Smooth muscle cell of the coronary artery (primary cell): ENCODE measurements at places on chromosomes 6 and 20. TPM values are rescaled to one million over a fixed set of nuclear protein-coding genes. Genes with fewer than 3 reads are reported as not detected.

The OR2J3 gene
- not detected in 2 replicates for total RNA-seq

The BTN1A1 gene
- total RNA-seq: not detected in 2 replicates

The TUBB2B gene
- total RNA-seq: 4.1 and 6.3 TPM in 2 replicates

The RUNX2 gene
- 0.70 and 2.1 TPM in 2 replicates for total RNA-seq

The CNKSR3 gene
- total RNA-seq: 3.5 and 5.0 TPM in 2 replicates

The SIRPG gene
- not detected in 2 replicates for total RNA-seq

The POPDC3 gene
- 1.4 and 9.0 TPM in 2 replicates for total RNA-seq

The NDRG3 gene
- 16.5 and 17.7 TPM in 2 replicates for total RNA-seq

The FERMT1 gene
- 1.3 and 5.2 TPM in 2 replicates for total RNA-seq

The NTSR1 gene
- under 0.01 and 0.12 TPM in 2 replicates for total RNA-seq
